ENCODE measurements at places on chromosomes 12 and 14. TPM values are rescaled to one million over a fixed set of nuclear protein-coding genes. Genes with fewer than 3 reads are reported as not detected.

NANOG gene
- not detected for total RNA-seq

FAM90A1 gene
- not detected for total RNA-seq

GLS2 gene
- under 0.01 TPM for total RNA-seq

SPIC gene
- not detected for total RNA-seq

SGPP1 gene
- total RNA-seq: 12.2 TPM

STAT6 gene
- 54.3 TPM for total RNA-seq
